ENCODE measurements at places on chromosomes 1 and 21.

- DNase-seq: no peak
These were observed 11.2 kb upstream of the HYI start for GRCh38 chr1:43464681-43465504.

DNA sequence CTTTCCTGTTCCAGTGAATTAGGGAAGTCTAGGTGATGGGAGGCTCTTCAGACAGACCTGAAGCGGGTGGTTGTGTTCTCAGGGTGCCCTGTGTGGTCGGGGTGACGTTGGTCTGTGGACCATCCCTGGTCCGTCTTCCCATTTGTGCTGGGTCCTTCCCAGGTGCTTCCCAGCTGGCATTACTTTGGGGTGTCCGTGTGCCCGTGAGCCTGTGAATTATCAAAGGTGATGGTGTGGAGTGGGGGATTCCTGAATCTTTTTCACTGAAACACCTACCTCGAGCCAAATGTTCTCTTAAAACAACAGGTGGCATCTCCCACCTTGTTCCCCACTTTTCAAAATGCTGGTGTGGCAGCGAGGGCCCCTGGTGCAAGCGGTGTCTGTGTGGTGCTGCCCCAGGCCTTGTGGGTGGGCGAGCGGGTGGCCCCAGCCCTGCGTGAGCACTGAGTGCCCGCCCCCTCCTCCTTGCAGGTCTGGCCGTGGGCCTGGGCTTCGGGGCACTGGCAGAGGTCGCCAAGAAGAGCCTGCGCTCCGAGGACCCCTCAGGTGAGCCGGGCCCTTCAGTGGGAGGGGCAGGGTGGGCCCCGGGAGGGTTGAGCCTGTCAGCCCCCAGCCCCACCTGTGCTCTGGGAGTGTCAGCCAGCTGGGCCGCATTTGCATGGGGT lies 37.0 kb downstream of the COQ8A start:
- DNase-seq: no peak

DNA sequence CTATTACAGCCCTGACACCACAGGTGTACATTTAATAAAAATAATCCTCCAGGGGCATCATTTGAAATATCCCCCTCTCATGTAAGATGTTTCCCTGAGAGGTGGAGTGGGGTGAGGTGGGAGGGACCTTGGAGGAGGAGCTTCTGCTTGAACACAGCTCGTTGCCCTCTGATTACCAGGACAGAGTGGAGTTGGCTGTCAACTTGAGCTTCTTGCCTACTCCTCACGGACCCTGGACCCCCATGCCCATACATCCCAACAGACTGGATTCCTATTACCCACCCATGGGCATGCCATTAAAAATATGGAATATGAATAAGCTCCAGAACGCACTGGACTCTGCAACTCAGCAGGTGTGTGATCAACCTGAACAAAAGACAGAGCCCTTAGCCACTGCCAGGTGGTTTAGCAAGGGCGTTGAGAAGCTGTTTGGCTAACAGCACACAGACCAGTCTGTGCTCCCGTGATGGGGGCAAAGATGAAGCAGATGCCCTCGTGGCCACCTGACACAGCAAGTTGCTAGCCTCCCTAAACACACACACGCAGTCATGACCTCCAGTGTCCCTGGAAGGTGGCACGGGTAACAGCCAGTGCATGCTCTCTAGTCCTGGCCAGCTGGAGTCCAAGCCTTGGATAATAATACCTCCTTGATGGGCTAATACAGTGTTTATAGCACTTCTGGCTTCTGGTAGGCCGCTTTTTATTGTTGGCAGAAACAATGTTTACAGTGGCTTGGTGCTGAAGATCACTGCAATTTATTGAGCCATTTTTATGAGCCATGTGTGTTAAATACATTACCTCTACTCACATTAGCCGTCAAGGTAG lies 155.0 kb downstream of the TOMM20 start:
- DNase-seq: no peak

GRCh38 chr1:19325958-19326747 lies 14.0 kb downstream of the SLC66A1 start:
- DNase-seq: peak; percentile 34

DNA sequence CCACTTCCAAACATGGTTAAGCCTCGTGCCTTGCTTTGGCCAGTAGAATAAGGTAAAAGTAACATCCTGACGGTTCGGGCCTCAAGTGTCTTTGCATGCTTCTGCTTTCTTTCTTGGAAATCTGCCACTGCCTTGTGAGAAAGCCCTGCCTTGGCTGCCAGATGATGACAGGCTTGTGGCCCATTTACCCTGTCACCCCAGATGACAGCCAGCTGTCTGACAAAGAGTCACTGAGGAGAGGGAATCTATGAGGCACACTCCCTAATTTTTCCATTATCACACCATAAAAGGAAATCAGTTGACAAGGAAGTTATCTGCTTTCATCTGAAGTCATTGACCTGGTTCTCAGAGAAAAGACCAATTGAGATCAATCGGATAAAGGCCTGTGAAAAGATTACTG lies 199.8 kb downstream of the USH2A start:
- DNase-seq: no peak

GRCh38 chr1:17119076-17119772 lies at the start of gene PADI2:
PADI2 (minus strand) TSS chr1:17119451; CDS start chr1:17119371, 80 bp downstream.
- no peak for DNase-seq

DNA sequence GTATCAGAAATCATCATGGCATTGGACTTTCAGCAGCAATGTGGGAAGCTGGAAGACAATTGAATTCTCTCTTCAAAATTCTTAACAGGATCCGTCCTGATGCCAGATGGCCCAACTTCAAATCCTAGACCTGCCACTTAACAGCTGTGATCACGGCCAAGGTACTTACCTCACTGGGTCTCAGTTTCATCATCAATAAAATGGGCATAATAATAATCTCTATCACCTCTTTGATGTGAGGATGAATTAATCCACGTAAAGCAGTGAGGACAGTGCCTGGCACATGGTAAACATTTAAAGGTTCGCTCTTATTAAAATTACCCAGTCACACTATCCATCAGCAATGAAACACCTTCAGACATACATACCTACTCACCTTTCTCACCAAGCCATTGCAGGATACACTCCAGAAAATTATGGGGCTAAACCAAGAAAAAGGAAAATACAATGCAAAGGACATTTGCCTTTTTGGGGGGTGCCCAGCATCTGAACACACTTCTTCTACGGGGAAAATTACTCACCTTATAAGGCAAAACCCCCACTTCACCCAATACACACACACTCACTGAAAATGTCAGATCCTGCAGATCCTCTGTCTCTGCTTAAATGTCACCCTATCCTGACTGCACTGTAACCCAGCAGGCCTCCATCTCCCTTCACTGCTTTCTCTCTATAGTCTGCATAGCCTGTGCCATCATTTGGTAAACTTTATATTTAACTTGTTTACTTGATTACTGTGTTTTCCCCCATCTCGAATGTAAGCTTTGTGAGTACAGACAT lies 21.7 kb downstream of the GLIS1 start:
- no peak for DNase-seq

- no peak for DNase-seq
These were observed 276.3 kb upstream of the GREM2 start for GRCh38 chr1:240888039-240888786.

- DNase-seq: no peak
These were observed 16.6 kb downstream of the ADARB1 start for GRCh38 chr21:45090966-45091365.

GRCh38 chr1:43530483-43531106 lies at the start of gene PTPRF:
PTPRF (plus strand) TSS chr1:43530883; CDS start chr1:43545076, 14,193 bp downstream.
- no peak for DNase-seq

DNA sequence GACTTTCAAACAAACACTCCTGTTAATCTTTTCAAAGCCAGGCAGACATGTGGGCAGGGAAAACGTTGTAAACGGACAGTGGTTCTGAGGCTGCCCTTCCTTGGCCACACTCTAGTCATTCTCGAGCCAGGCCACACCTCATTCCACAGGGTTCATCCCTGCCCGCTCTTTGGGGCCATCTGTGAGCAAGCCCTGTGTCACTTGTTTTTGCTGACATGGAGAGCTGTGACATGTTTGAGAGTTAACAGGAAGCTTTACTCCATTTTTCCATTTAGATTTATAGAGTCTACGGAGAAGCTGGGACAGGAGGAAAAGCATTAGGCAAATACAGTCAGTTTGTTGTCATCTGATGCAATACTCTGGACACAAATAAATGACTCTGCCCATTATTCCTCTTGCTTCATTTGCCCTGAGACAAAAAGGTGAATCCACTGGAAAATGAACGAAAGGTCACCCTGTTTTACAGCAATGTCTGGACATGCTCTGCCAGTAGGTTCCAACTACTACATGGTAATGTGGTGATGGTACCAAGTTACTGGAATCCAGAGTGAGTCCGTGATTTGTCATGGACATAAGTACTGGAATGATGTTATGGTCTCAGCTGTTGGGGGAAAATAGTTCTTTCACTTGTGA lies 126.9 kb downstream of the CLIC6 start:
- DNase-seq: no peak

DNA sequence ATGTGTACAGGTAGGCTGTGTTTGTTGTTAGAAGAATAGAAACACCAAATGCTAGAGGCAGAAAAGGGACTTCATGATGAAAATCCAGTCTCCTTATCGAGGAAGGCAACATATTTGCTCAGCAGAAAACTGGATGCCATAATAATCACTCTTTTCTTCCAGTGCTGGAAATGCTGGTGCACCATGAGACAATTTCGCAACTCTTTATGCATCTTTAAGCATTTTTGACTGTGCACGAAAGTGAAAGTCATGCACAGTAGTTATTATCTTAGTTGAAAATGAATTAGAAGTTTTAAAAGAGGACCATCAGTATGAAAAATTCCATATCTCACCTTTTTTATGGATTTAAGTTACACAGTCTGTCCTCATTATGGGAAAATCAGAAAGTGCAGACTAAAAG lies 29.1 kb downstream of the SMYD2 start:
- DNase-seq: no peak

DNA sequence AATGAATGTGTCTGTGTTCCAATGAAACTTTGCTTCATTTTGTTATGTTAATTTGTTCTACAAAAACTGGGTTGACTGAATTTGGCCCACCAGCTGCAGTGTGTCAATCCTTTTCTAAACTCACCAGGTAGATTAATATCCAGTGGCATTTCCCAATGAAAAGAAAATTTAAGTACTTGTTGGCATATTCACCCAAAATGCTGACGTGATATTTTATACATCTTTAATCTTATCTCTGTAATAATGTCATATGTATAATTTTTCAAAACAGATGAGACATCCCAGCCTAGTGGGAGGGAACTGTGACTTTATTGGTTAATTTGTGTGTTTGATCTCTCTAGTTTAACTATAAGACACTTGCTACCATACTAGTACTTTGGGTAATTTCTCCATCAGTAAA lies 8.1 kb downstream of the SELENOF start:
- DNase-seq: no peak

DNA sequence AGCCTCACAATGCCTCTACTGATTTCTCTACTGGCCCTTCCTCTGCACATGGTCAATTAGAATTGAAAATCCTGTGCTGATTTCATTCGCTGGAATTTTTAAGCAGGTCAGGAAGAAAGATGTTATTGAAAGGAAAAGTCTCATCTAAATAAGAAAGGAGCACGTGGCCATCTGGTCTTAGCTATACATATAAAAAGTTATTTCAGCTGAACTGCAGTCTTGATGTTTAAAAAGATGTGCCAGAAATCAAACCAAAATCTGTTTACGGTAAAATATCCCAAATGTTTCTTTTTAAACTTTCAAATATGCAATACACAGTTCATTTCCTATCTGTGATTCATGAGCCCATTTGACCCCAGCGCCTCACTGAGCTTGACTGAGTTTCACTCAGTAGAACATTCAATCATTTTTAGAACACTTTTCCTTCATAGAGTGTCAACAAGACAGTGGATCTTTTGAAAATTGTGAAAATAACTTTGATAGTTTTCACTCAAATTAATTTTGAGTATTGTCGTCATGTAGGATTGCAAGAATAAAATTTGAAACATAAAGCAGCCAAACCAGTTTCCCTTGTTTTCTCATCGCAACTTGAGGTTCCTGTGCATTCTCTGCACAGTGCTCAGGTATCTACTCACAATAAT lies 293.6 kb downstream of the PTPRC start:
- no peak for DNase-seq

GRCh38 chr1:44650159-44650831 lies 24.0 kb downstream of the TMEM53 start:
- DNase-seq: no peak

GRCh38 chr1:27348861-27349783 lies 7.3 kb downstream of the SYTL1 start:
- DNase-seq: no peak

GRCh38 chr21:29217818-29218291 lies 80.9 kb upstream of the BACH1 start:
- DNase-seq: no peak

GRCh38 chr21:33817663-33818451 lies 97.7 kb downstream of the ATP5PO start:
- no peak for DNase-seq

- DNase-seq: no peak
These were observed 33.9 kb downstream of the CSF1 start for GRCh38 chr1:109944541-109944940.

DNA sequence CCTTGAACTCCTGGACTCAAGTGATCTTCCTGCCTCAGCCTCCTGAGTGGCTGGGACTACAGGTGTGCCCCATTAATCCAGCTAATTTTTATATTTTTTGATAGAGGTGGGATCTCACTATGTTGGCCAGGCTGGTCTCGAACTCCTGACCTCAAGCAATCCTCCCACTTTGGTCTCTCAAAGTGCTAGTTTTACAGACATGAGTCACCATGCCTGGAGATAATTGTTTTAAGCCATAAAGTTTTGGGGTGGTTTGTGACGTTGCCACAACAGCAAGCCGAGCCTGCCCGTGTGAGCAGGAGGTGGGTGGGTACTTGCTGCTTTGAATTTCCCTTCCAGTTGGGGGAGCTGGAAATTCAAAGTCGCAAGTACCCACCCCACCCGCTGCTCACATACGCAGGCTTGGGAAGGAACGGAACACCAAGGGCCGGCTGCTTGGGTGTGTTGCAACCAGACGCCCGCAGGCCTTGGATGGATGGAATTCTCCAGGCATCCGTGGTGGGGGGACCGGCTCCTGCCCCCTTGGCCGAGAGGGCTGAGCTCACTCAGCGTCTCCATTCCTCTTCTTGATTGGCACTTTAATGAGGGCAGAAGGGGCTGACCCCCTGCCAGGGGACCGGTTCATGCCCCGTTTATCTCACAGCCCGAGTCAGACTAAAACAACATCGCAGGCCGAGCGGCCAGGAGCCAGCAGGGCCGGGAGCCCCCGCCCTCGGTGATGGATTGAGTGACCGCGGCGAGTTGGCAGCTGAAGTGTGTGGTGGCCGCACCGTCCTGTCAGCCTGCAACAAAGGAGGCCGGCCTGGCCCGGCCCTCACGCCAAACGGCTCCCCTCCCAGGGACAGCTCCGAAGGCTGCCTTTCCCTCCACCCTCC lies 78.1 kb downstream of the DHRS3 start:
- DNase-seq: no peak

Measured in GDM1 (cell line).